ENCODE measurements at places on chromosomes 7 and 10.

DNA sequence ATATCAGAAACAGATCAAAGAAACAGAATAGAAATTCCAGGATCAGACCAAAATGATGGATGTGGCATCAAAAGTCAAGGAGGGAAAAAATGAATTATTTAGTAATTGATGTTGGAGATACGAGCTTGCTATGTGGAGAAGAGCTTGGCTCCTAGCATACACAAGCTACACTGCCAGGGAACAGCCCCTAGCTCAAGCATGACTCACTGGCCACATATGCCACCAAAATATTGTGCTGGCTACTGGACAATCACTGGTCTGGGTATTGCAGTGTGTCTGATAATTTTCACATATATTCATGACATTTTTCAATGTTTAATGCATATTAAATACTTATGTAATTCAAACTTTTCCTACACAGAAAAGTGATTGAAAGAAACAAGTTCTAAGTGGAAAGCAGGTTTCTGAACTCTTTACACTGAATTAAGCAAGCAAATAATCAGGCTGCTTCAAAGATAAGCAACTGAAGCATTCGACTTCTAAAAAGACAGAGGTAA is 59.3 kb downstream of the OAT start:
- H3K27me3 ChIP-seq: no peaks in the 10 kb centered on the region
- H3K4me3 ChIP-seq: no peak overlapping the region
- H3K36me3 ChIP-seq: no peaks in the 10 kb centered on the region
- DNase-seq: no peak

- no peak for DNase-seq
- H3K4me1 ChIP-seq: no peaks in the 10 kb centered on the region
- H3K4me3 ChIP-seq: no peak overlapping the region
- no peak overlapping the region for H3K27ac ChIP-seq
These were observed 5.9 kb downstream of the KCP start for GRCh38 chr7:128904381-128905197.

- no peaks in the 10 kb centered on the region for H3K36me3 ChIP-seq
- DNase-seq: no peak
- H3K4me1 ChIP-seq: no peaks in the 10 kb centered on the region
- H3K27ac ChIP-seq: no peak overlapping the region
These were observed 7.5 kb downstream of the TMEM225B start for GRCh38 chr7:99605527-99605926.

DNA sequence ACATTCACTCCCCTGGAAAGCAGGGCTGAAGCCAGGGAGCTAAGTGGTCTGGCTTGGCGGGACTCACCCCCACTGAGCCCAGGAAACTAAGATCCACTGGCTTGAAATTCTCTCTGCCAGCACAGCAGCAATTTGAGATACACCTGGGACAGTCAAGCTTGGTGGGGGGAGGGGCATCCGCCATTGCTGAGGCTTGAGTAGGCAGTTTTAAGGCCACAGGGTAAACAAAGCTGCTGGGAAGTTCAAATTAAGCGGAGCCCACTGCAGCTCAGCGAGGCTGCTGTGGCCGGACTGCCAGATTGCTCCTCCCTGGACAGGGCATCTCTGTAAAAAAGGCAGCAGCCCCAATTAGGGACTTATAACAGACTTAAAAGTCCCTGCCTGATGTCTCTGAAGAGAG is 108.2 kb upstream of the FAM13C start:
- no peaks in the 10 kb centered on the region for H3K36me3 ChIP-seq
- H3K27ac ChIP-seq: no peak overlapping the region
- H3K27me3 ChIP-seq: no peaks in the 10 kb centered on the region
- H3K4me1 ChIP-seq: no peaks in the 10 kb centered on the region

DNA sequence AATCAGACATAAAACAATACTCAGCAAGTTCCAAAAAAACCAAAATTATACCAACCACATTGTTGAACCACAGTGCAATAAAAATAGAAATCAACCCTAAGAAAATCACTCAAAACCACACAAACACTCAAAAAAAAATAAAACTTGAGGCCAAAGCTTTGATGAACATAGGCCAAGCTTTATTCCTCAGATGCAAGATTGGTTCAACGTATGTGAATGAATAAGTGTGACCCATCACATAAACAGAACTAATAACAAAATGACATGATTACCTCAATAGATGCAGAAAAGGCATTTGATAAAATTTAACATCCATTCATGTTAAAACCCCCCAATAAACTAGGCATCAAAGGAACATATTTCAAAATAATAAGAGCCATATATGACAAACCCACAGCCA is 506.1 kb upstream of the FZD8 start:
- no peaks in the 10 kb centered on the region for H3K27me3 ChIP-seq
- H3K4me1 ChIP-seq: no peaks in the 10 kb centered on the region
- H3K36me3 ChIP-seq: no peaks in the 10 kb centered on the region
- no peak overlapping the region for H3K27ac ChIP-seq
- no peak overlapping the region for H3K4me3 ChIP-seq
- DNase-seq: no peak
